ENCODE measurements at places on chromosomes 6 and 20.

DNA sequence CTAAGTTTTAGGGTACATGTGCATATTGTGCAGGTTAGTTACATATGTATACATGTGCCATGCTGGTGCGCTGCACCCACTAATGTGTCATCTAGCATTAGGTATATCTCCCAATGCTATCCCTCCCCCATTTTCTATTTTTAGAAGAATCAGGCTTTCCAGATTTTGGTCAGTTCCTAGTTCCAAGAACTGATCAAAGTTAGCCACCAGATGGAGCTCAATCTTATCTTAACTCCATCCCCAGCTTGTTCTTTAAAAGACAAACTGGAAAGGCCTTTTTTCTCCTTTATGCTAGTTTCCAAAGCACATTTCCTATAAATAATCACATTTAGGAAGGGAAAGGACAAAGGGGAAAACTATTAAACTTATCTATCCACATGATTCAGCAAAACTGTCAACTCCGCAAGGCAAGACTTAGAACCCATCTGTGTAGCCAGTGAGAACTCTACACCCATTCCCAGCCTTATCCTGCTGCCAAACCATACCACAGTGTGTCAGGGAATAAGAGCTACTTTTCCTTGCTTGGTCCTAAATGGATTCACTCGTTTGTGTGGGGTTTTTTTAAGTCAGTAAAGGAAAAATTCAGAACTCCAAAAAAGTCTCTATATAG lies 22.8 kb upstream of the KHDC1 start:
- DNase-seq = no peak

- no peak for DNase-seq
These were observed 593.4 kb downstream of the EYS start for GRCh38 chr6:65113581-65113980.

GRCh38 chr6:29005183-29005885 lies at the start of gene ZNF311:
Gene ZNF311, minus strand, starts transcription at chr6:29005315. Its CDS starts 1,361 bp downstream, at chr6:29003954.
- DNase-seq = no peak

GRCh38 chr20:38645980-38646858 lies 44.6 kb downstream of the ARHGAP40 start:
- peak; percentile 88 for DNase-seq

DNA sequence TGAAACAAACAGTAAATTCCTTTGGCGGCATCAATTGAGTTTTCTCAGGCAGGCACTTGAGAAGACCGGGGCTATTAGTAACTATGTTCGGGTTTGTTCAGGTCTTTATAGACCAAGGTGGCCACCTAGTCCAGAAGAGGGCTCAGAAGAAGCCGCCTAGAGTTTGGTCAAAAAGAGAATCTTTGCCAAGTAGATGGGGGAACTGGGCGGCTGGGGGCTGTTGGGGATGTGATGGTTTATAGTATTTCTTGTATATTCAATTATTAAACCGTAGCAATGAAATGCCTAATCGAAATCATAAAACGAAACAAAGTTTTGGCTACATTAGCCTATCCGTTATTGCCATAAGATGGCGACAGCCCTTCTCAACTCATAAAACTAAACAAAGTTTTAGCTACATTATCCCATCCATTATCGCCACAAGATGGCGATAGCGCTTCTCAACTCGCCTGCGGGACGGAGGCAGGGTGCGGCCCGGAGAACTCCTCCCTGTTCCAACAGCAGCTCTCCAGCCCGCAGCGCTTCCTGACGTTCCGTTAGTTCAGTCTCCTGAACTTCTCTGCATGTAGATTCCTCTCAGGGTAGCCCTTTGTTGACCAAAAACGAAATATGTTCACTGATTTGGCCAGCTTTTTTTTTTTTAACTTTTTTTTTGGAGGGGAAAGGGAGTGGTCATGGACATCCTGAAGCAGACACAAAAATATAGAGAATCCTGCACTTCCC lies 120.5 kb upstream of the PRSS16 start:
- DNase-seq = peak; percentile 78

DNA sequence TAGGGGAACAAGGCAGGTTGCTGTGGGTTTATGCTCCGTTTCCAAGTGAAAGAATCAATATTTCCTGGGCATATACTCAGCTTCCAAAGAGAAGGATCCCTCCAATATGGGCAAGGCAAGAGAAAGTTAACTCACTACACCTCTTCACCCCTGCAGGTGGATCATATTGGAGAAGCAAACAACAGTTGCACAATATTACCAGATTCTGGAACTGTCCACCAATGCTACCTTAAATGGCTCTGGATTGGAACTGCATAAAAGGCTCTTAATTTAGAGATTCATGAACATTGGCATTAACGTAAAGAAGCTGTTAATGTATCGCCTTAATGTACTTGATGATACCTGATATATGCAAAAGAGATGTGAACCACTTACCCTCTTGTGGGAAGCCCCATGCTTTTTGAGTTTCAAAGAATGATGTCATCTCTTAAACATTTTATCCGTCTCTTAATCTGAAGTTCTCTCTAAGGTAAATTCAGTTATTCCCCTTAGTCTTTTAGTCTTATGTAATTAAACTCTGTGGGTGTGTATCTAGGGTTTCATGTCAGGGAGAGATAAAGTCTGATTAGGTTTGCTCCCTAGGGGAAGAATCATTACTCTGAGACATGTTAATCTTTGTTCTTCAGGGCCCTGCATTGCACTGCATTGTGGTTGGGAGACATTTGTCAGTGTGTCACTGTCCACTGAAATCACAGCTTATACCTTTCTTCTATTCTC lies 99.5 kb downstream of the PHACTR1 start:
- DNase-seq = no peak

GRCh38 chr6:34916348-34916967 lies 27.4 kb downstream of the ANKS1A start:
- DNase-seq = no peak

DNA sequence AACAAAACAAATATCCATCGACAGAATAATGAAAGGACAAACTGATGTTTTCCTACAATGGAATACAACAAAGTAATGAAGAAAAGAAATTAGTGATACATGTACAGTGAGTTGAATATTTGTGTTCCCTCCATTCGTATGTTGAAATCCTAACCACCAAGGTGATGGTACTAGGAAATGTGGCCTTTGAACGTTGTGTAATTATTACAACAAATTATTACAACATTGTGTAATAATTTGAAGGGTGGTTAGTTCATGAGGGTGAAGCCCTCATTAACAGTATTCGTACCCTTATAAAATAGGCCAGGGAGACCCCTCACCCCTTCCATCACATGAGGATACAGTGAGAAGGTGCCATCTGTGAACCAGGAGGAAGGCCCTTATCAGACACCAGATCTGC lies 339.4 kb downstream of the BMP2 start:
- no peak for DNase-seq

DNA sequence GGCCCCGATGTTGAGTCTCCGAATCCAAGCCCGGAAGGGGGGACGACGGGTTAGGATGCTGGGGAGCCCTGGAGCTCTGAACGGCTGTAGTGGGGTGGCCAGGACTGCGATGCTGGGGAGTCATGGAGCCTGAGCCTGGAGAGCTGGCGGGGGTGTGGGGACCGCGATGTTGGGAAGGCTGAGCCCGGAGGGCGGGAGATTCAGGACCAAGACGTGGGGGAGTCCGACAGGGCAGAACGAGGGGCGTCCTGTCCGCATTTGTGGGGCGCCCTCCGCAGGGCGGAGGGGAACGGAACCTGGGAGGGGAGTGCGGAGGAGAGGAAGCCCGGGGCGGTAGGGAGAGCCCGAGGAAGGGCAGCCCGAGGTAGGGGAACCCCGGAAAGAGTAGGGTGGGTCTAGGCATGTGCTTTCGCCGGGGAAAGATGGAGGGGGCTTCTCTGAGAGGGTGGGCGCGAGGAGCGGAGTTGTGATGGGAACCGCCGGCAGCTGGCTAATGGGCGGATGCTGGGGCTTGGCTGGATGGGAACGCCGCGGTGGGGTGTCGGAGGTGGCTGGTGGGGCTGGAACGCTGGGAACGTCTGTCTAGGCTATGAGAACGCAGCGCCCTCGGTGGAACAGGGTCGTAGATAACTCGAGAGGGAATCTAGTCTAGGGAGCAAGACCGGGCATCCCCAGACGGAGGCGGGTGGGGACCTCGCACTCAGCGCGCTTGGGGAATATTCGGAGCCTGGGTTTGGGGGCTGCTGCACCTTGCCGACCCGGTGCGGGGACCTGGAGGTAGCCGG lies 684 bp downstream of the PAQR8 start:
- DNase-seq = peak; percentile 17

GRCh38 chr6:3910106-3910663 lies 61.0 kb downstream of the FAM50B start:
- no peak for DNase-seq

DNA sequence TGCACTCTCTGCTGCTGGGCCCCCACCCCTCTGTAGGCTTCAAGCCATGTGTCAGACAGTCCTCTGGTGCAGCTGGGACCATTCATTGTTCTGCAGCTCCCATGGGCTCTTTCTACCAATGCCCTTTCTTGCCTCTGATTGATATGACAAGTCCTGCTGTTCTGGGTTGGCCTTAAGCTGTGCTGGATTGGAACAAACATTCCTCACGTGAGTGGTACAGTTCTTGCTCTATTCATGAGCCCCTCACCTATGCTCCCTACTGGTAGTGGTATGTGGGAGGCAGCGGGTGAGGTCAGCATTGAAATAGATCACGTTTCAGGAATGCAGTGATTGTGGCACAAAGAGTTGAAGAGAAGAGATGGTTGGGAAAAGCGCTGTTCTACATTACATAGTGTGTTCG lies 48.8 kb upstream of the RALY start:
- no peak for DNase-seq

GRCh38 chr6:13554929-13555333 lies 19.5 kb upstream of the SIRT5 start:
- DNase-seq = no peak

DNA sequence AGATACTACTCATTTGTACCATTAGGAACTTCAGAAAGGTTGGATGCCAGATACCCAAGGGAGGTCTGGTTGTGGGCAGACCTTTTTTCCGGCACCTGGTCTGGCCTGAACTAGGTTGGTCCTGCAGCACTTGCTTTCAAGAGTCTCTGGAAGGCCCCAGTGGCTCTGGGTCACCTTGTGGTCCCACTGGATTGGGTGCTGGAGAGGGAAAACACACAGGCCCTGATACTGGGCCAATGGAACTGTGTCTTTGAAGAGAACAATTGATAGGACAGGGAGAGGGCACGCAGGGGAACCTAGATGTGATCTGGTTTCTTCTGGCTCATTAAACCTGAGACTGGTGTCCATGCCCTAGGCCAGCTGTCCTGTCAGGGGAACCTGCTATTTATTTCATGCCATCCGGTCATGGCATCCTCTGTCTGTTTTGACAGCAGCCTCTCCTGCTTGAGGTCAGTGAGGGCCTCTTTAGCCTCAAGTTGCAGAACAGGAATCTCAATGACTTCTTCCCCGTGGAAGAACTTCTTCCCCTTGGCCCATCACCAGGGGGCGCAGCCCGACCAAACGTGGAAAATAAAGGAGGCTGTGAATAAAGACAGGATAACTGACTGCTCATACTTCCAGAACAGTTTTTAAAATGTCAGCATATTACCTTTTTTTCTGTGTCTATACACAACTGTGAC lies 25.0 kb downstream of the TAF8 start:
- peak; percentile 53 for DNase-seq

GRCh38 chr6:109561844-109562243 lies 78.8 kb upstream of the ZBTB24 start:
- DNase-seq = no peak

DNA sequence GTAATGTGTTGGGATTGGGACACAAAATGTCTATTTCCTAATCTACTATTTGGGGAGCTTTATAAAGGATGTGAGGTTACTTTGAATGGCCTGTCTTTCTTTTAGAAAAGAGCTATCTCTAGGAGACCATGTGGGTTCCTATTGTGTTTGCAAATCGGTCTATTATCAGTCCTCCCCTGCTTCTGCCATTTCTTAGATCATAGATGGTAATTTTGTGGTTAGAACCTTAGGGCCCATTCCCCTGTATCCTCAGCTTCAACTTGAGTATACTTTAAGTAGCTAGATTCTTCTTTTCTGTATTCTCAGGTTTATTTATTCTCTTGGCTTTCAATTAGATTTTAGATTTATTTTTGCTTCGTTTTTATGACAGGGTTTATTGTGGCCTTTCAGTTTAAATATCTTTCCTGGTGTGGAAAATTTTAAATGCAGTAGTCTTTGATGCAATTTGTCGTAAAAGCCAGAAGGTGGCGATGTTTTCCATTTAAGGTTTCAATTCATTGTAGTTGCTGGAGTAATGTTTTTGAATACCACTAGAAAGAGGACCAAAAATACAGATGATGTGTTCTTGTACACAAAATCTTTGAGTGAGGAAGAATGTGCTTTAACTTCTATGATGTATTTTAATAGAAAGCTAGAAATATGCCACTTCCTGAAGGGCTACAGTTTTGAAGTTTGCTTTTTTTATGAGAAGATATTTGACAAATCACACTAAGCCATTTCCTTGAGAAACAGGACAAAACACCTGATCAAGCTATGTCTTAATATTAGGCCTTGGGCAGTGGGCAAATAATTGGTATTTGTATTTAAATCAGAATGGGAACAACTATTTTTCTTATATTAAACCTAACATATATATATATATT lies 20.3 kb downstream of the TBPL1 start:
- no peak for DNase-seq

- no peak for DNase-seq
These were observed 354.1 kb downstream of the RFPL4B start for GRCh38 chr6:112701201-112701600.

DNA sequence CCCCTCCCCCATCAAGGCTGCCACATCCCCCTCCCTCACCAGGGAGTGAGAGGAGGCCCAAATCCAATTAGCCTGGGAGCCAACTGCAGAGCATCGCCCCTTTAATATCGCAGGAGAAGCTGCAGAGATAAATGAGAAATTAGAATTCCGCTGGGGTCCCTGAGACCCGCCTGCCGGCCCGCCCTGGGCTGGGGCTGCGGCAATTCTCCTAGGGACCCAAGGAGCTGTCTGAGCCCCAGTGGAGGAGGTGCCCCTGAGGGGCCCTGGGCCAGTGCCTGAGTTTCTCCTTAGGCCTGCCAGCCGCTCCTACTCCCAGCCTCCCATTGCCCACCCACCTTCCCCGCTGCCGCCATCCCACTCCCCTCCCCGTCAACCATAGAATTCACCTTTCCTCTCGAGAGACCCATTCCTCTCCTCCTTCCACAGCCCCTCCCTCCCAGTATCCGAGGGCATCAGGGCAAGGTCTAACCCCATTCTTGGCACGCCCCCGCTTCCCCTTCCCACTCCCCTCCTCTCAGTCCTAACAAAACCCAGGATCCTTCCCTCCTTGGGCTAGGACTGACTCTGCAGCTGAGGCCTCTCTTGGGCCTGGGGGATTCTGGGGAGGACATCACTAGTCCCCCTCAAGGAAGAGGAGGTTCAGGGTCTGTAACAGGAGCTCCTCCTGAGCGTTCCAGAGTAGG lies 20.0 kb upstream of the CDH22 start:
- no peak for DNase-seq

GRCh38 chr6:25054469-25054868 lies 118.7 kb upstream of the RIPOR2 start:
- DNase-seq = no peak

- no peak for DNase-seq
These were observed at the start of gene BPI for GRCh38 chr20:38303908-38304379. Gene BPI, plus strand, starts transcription at chr20:38304156. Its CDS starts 68 bp downstream, at chr20:38304224.

- no peak for DNase-seq
These were observed 8.0 kb upstream of the SIM1 start for GRCh38 chr6:100472674-100473073.

GRCh38 chr6:36615018-36615761 lies 21.0 kb downstream of the SRSF3 start:
- peak; percentile 30 for DNase-seq
